ENCODE measurements at places on chromosomes 3 and 15.

- DNase-seq, result no peak
Observed at GRCh38 chr3:13417166-13417947, 2.8 kb downstream of the NUP210 start.

GRCh38 chr15:63086271-63086670 is 35.4 kb upstream of the LACTB start:
- no peak for DNase-seq

GRCh38 chr3:134064081-134064480 is 34.4 kb upstream of the SLCO2A1 start:
- no peak for DNase-seq

DNA sequence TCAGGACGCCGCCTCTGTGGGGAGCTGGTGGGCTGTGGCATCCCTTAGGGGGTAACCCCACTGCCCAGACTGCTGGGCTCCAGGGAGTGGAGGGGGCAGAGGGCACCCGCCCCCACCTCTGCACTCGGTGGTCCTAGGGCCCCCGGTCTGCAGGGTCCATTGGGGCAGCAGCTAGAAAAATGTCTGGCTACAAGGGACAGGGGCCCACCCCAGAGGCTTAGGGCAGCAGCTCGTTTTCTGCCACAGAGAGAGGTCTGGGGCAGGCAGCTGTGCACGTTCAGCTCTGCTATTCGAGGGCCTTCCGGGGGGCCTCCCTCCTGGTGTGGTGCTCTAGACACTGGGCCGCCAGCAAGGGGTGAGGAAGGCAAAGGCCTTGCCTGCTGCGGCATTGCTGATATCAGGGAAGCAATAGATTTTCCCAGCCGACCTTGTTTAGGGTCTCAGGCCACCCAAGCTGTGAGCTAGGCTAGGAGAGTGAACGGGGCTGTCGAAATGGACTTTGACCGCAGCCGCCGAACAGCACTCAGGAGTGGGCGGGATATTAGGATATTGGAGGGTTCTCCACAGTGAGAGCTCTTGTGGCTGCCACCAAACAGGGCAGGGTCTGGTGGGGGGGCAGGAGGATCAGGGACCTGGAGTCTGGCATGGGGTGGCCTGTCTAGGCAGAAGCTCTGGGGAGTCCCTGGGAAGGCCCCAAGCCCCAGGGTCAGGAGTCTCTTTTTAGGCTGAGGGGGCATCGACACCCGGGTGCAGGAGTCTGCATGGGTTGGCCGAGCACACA is 61.4 kb upstream of the KLF13 start:
- peak; percentile 82 for DNase-seq

DNA sequence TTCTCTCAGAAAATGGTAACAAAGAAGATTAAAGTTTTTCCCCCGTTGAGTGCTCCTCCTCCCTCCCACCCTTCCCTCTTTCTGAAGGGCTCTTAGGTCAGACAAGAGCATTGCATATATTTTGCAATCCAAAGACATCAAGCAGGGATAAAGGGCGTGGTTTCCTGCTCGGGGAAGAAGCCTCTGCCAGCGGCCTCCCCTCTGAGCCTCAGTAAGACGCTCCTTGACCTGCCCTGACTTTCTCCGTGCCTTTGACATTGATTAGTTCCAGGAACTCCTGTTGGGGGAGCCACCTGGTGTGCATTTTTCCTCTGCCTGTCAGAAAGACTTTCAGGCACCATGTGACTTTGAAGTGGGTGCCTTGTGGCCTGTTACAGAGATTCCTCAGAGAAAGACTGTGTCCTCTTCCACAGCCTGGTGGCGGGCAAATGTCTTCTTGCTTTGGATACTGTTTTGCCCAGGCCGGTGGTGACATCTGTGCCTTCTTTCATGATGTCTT is 87.2 kb upstream of the TBL1XR1 start:
- no peak for DNase-seq

- no peak for DNase-seq
Observed at GRCh38 chr3:144055604-144056003, 84.0 kb downstream of the DIPK2A start.

GRCh38 chr15:83444936-83445335 is 2.2 kb upstream of the SH3GL3 start:
- no peak for DNase-seq

DNA sequence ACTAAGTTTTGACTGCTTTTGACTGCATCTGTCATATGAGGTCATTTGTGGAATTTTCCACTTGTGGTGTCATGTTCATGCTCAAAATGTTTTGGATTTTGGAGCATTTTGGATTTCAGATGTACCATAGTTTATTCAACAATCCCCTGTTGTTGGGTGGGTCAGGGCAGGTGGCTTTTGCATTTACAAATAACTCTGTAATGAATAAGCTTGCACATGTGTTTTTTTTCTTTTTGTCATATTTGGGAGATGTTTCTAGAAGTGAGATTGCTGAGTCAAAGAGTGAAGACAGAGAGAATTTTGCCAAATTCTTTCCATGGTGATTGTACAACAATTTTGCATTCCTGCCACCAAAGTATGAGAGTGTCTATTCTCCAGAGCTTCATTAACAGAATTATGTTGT is 62.4 kb upstream of the ADPGK start:
- DNase-seq, result no peak

GRCh38 chr3:186509423-186509822 is 34.8 kb downstream of the CRYGS start:
- no peak for DNase-seq

GRCh38 chr3:129820587-129820986 is 72.9 kb downstream of the TMCC1 start:
- DNase-seq, result no peak

GRCh38 chr3:96334779-96335178 is 479.6 kb upstream of the EPHA6 start:
- DNase-seq, result no peak

GRCh38 chr15:43067717-43068461 is 37.9 kb downstream of the UBR1 start:
- DNase-seq, result no peak

GRCh38 chr3:74491874-74492273 is 122.6 kb downstream of the CNTN3 start:
- DNase-seq, result no peak

DNA sequence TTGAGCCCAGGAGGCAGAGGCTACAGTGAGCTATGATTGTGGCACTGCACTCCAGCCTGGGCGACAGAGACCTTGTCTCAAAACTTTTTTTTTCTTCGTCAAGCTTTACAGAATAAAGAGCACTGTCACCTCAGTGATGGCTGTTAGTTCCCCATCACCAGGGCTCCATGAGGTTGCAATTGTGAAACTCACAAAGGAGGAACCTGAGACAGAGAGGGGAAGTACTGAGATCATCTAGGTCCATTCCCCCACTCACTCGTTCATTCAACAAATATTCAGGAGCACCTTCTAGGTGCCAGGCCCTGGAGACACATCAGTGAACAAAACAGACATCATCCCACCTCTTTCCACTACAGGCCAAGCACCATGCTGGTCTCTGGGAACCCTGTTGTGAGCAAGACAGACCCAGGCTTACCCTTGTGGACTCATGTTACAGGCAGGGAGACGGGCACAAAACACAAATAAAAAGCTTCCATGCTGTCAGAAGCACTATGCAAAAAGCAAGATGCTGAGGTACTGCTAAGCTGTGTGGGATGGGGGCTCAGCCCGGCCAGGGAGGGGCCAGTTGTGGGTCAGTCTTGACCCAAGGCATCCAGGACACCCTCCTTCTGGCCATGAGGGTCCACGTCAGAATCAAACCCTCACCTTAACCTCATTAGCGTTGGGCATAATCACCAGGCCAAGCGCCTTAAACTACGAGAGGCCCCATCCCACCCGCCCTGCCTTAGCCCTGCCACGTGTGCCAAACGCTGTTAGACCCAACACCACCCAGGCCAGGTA is 2.1 kb upstream of the RHO start:
- no peak for DNase-seq

DNA sequence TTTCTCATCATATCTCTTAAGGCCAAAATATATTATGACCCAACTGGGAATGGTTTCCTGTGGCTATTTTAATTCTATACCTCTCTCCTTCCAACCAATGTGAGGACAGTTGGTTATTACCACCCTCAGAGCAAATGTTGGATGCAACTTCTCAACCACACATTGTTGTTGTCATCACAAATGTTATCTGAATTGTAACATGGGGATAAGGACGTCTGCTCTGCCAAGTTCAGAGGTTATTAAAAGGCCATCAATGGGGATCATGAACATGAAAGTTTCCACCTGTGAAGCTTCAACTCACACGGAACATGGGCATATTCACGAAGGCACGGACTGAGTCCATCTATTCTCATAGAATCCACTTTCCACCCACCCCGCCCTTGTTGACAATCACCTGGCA is 46.8 kb downstream of the MB21D2 start:
- no peak for DNase-seq

DNA sequence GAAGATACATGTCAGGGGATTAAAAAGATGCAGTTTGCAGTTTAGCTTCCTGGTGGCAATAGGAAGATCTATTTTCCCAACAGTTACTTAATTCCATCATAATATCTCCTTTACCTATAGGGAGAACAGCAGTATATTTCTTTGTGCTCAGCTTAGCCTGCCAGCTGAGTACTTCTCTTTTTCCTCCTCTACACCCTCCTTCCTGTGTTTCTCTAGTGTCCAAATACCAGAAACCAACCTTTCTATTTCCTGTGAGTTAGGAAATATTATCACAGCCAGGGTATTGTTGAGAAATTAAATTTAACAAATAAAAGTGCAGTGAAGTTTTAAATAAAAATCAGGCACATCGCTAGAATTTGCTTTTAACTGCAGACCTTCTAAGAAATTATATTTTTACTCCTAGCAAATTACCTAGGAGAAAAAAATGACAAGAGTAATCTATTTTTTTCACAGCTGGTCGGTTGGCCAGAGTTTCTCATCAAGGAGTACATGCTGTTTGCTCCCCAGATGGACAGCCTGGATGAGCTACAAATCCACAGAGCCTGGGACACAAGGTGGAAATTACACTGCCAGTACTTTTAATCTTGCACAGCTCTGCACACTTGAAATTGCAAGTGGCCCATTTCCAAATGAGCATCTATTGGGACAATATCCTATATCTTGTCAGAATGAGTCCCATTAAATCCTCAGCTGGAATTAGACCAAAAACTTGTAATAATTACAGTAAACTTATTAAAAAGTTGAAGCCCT is 185.2 kb upstream of the CFAP20DC start:
- DNase-seq, result no peak

- DNase-seq, result no peak
Observed at GRCh38 chr15:89110060-89110459, 21.8 kb downstream of the ABHD2 start.

GRCh38 chr3:46947981-46948791 is 28.4 kb downstream of the CCDC12 start:
- DNase-seq, result no peak

GRCh38 chr15:81411969-81412633 is 38.1 kb upstream of the TMC3 start:
- DNase-seq, result no peak

- no peak for DNase-seq
Observed at GRCh38 chr3:39292961-39293360, 13.1 kb upstream of the CX3CR1 start.

GRCh38 chr3:50665081-50665840 is 9.5 kb upstream of the DOCK3 start:
- DNase-seq, result no peak

GRCh38 chr3:138359919-138360868 is 11.8 kb downstream of the MRAS start:
- DNase-seq, result no peak

GRCh38 chr3:10160346-10160745 is 4.4 kb upstream of the IRAK2 start:
- DNase-seq, result no peak

GRCh38 chr3:187920913-187921312 is 175.6 kb upstream of the BCL6 start:
- no peak for DNase-seq

DNA sequence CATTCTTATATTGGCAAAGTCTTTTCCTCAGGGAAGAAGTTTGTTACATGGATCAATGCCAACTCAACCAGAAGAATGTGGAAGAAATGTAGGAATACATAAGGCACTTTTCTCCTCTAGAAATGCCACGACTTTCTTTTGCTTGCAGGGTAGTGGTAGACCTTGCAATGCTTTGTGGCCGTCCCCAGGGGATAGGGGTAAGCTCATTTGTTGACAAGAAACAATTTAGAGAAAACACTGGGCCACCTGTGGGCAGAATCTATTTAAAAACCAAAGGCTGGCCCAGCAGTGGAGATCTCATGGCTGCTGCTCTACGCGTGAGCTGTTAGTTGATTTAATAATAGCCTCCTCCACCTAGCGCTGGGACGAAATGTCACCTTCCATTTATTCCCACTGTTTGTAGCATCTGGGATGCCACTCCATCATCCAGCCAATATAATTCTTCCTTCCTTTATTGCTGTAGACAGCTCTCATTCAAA is 64.6 kb upstream of the PFN2 start:
- no peak for DNase-seq

DNA sequence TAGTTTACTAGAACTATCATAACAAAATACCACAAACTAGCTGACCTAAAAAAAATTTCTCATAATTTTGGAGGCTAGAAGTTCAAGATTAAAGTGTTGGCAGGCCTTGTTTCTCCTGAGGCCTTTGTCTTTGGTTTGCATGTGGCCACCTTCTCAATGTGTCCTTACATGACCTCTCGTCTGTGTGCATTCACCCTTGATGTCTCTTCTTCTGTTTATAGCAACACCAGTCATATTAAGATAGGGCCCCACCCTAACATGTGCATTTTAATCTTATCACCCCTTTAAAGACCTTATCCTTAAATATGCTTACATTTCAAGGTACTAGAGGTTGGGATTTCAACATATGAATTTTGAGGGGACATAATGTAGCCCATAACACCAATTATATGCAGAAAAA is 177.0 kb downstream of the ZBBX start:
- DNase-seq, result no peak

GRCh38 chr15:91559066-91559465 is 294.4 kb upstream of the SLCO3A1 start:
- peak; percentile 29 for DNase-seq

DNA sequence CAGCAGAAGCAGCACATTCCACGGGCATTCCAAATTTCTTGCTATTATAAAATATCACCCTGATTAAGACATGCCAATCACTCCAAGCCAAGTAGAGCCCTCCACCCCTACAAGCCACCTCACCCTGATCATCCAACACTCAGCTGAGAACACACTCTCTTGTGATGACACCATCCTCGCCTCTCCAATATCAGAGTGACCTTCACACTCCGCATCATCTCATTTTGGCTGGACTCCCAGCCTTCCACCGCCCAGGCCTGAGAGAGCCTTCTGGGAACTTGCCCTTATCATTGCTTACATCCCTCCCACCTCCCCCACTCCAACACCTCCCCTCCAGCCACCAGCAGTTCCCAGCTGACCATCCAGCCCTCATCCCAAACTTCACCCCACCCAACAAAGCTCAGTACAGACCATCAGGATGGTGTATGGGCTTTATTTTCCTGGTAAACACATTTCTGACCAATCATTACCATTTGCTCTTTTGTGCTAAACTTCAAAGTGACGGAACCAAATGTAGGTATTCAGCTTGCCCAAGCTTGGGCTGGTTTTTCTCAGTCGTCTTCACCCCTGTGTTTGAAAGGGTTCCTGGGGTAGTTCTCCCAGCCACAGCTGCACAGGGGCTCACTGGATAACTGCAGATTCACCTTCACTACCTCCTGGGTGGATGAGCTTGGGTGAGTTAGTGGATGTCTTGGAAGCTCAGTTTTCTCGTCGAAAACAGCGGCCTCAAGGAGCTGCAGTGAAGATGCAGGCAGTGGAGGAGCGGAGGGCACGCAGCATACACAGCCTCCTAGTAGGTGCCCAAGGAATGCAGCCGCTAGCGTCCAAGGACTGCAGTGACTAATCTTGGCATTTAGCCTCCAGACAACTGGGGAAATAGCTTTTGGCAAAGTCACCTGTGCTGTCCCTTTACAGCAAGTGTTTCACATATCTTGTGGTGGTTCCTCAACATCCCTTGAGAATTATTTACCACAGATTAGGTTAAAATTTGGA is 115.1 kb downstream of the LIPC start:
- no peak for DNase-seq

GRCh38 chr15:96352604-96353405 is 22.3 kb downstream of the NR2F2 start:
- DNase-seq, result no peak

Measured in posterior cingulate gyrus (tissue), 11 donors.